ENCODE measurements at places on chromosomes 1 and 21. TPM values are rescaled to one million over a fixed set of nuclear protein-coding genes. Genes with fewer than 3 reads are reported as not detected.
A peak's percentile ranks its signal among the peaks of the same experiment; 100 is the strongest.

The RNU1-4 gene
- 2,232 TPM for total RNA-seq

The SPRR2E gene
- total RNA-seq = not detected

DNA sequence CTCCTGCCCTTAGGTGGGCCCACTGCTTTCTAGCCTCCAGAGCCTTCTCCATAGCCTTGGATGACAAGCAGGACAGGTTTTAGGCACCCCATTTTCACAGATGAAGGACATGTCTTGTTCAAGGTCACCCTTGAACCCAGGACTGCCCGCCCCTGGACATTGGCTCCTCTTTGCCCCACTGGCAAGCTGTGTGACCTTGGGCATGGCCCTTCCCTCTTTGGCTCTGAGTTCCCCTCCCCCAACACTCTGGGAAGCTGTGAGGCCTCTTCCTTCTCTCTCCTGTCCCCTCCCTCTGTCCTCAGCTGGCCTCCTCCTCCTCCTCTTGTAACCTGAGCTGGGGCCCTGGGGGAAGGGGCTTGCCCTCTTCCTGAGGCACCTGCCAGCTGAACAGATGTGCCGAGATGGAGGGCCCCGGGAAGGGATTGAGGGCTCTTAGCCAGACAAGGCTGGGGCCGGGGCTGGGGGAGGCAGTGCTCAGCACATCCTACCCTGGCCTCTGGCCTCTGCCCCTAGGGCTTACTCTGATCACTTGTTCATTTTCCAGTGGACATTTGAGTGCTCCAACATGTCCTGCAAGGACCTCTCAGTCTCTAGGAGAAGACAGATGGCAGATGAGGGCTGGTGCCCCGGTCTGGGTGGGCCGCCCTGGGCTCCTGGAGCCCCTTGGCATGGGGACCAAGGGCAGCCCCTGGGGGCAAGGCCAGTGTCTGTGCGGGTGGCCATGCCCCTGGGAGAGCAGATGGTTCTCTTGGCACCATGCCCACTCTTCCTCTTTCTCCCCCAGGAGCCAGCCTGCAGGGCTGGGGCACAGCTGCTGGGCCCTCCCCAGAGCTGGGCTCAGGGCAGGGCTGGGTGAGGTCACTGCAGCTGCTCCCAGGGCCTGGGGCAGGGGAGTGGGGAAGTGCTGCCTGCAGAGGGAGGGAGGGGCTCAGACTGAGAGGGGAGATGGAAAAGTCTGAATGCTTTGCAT is 10.7 kb downstream of the FOXO6 start:
- H3K4me1 ChIP-seq = peaks cover 2% of the 10 kb centered on the region
- H3K4me3 ChIP-seq = no peak overlapping the region
- H3K36me3 ChIP-seq = no peaks in the 10 kb centered on the region
- H3K27me3 ChIP-seq = peaks cover 26% of the 10 kb centered on the region
- no peak for DNase-seq
- no peak overlapping the region for H3K27ac ChIP-seq

GRCh38 chr1:232339073-232339472 is 290.9 kb downstream of the SIPA1L2 start:
- no peaks in the 10 kb centered on the region for H3K36me3 ChIP-seq
- no peak for DNase-seq
- H3K4me1 ChIP-seq = peaks cover 12% of the 10 kb centered on the region
- no peak overlapping the region for H3K27ac ChIP-seq
- peaks cover 20% of the 10 kb centered on the region for H3K27me3 ChIP-seq

- no peak for DNase-seq
- H3K4me3 ChIP-seq = no peak overlapping the region
- no peaks in the 10 kb centered on the region for H3K36me3 ChIP-seq
- peaks cover 1% of the 10 kb centered on the region for H3K4me1 ChIP-seq
- no peak overlapping the region for H3K27ac ChIP-seq
Observed at GRCh38 chr1:231861541-231862481, 235.2 kb downstream of the DISC1 start.

DNA sequence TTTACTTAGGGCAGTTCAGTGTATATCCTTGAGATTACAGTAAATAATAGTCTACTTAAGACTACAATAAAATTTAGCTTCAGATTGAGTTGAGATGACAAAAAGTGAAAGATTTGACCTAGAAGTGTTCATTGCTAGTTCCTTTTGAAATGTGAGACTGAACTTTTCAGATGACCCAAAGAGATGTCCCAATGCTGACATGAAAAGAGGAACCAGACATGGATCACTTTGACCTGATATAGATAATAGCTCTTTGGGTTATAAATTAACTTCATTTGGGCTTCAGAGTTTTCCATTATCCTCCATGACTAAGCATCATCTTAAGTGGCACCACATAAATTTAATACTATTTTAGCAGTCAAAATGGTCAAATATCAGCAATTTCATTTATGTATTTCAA is 25.7 kb upstream of the OR10J5 start:
- no peaks in the 10 kb centered on the region for H3K4me1 ChIP-seq
- no peaks in the 10 kb centered on the region for H3K27me3 ChIP-seq
- H3K36me3 ChIP-seq = no peaks in the 10 kb centered on the region
- no peak overlapping the region for H3K4me3 ChIP-seq

- no peaks in the 10 kb centered on the region for H3K36me3 ChIP-seq
- no peak overlapping the region for H3K27ac ChIP-seq
- no peak for DNase-seq
- no peaks in the 10 kb centered on the region for H3K4me1 ChIP-seq
- H3K27me3 ChIP-seq = no peaks in the 10 kb centered on the region
Observed at GRCh38 chr1:52323731-52324130, 42.3 kb downstream of the CC2D1B start.

DNA sequence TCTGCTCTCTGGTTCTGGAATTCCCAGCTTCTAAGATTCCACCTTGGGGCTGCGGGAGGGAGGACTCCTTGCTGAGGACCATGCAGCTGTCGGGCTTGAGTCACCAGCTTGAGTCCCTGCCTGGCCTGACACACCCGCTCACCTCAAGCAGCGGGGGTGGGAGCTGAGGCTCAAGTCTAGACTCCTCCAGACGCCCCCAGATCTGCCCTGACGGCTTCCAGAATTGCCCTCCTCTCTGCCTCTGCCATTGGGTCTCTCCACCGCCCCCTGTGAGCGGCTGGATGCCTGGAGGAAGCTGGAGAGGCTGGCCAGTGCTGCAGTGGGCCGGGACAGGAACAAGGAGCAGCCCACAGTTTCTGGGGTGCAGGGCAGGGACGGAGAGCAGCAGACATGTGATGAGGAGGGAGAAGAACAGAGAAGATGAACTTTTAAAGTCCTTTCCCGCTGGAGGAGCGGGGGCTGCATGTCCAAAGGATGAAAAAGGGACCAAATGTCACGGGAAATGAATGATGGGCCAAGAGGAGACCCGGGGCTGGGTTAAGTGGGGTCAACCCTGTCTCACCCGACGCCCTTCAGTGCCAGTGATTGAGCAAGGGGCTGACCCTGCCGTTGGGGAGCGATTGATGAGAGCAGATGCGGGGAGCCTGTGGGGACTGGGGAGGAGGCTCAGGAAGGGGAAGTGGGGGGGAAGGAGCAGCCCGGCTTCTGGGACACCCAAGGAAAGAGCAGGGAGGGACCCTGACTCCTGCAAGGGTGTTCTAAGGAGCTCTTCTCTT is 13.5 kb downstream of the CRABP2 start:
- H3K36me3 ChIP-seq = no peaks in the 10 kb centered on the region
- H3K4me3 ChIP-seq = no peak overlapping the region
- H3K27me3 ChIP-seq = peaks cover 53% of the 10 kb centered on the region
- peaks cover 29% of the 10 kb centered on the region for H3K4me1 ChIP-seq
- no peak for DNase-seq

DNA sequence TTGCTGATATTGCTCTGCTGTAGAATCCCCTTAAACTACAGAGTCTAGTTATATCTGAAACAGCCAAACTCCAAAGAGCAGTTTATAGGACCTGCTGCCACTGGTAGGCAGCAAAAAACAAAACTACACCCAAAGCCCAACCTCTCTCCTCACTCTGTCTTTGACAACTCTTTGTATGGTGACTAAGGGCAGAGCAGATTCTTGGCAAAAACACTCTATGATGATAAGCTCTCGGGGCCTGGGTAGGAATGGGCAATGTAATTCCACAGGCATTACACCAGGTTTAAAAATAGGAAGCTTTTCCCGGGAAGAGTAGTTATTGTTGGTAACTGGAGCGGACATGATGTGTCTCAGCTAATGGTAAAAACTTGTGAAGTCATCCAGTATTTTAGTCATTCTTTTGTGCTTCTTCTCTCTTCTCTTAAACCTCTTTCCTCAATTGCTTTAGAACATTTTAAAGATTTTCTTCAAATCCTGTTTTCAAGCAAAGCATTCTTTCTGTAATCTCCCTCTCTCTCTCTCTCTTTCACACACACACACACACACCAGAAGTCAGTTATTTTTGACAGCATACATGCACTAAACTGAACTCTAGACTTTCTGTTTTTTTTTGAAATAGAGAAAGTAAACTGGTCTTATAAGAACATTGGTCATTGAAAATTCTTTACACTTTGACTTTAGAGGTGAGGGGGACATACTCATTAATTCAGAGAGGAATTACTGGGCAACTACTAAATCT is 193.5 kb downstream of the PAPPA2 start:
- no peaks in the 10 kb centered on the region for H3K36me3 ChIP-seq
- no peak overlapping the region for H3K4me3 ChIP-seq
- H3K27ac ChIP-seq = no peak overlapping the region
- no peaks in the 10 kb centered on the region for H3K27me3 ChIP-seq
- no peak for DNase-seq

DNA sequence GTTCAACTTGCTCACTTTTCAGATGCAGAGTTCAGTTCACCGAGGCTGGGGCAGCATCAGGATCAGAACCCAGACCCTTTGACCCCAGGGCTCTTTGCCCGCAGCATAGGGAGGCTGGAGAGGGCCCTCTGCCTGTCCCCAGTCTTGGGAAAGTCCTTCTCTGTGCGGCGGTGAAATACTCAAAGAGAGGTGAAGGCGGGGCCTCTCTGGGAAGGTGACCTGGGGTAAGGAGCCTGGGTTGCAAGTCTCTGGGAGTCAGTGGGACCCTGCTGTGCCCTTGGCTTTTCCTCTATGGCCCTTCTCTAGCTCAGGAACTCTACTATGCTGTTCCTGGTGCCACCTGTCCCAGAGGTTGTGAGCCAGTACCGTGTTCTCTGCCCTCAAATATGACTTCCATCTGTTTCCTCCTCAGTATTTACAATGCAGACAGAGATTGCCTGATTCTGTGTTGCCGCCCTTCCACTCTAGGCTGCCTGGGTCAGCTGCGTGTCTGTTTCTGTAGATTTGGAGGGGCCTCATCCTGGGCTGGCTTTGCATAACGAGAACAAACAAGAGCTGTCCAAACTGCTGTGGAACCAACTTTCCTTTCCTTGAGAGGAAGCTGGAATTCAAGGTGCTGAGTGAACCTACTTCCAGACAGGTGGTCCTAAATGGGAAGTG is 18.7 kb upstream of the ZBTB21 start:
- H3K27me3 ChIP-seq = peaks cover 6% of the 10 kb centered on the region
- no peak overlapping the region for H3K4me3 ChIP-seq
- no peaks in the 10 kb centered on the region for H3K4me1 ChIP-seq
- no peak for DNase-seq
- H3K27ac ChIP-seq = no peak overlapping the region

- no peaks in the 10 kb centered on the region for H3K27me3 ChIP-seq
- no peaks in the 10 kb centered on the region for H3K4me1 ChIP-seq
- no peak overlapping the region for H3K4me3 ChIP-seq
- H3K36me3 ChIP-seq = peaks cover 38% of the 10 kb centered on the region
- DNase-seq = no peak
Observed at GRCh38 chr21:46199436-46200373, 15.4 kb upstream of the SPATC1L start.

DNA sequence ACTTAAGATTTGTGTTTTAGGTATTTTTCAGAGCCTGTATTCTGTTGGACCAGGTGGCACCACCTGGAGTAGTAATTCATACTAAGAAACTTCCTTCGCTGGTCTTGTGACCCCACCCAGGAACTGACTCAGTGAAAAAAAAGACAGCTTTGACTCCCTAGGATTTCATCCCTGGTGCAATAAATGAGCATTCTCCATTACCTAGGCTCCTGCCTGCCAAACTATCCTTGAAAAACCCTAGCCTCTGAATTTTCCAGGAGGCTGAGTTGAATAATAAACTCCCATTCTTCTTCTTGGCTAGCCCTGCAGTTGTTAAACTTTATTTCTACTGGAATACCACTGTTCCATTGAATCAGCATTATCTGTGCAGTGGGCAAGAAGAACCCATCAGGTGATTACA is 10.6 kb upstream of the RGS18 start:
- no peak for DNase-seq
- H3K4me1 ChIP-seq = no peaks in the 10 kb centered on the region
- H3K4me3 ChIP-seq = no peak overlapping the region
- no peak overlapping the region for H3K27ac ChIP-seq

GRCh38 chr1:204567071-204567470 is 50.9 kb downstream of the MDM4 start:
- DNase-seq = no peak
- no peaks in the 10 kb centered on the region for H3K27me3 ChIP-seq
- H3K36me3 ChIP-seq = peaks cover 16% of the 10 kb centered on the region
- peaks cover 50% of the 10 kb centered on the region for H3K4me1 ChIP-seq

- DNase-seq = peak; percentile 23
- H3K36me3 ChIP-seq = no peaks in the 10 kb centered on the region
- H3K4me3 ChIP-seq = no peak overlapping the region
Observed at GRCh38 chr1:48817505-48818114, 40.9 kb upstream of the BEND5 start.

GRCh38 chr1:163395790-163396189 is 74.0 kb downstream of the NUF2 start:
- DNase-seq = no peak
- H3K4me3 ChIP-seq = no peak overlapping the region
- no peaks in the 10 kb centered on the region for H3K4me1 ChIP-seq
- no peak overlapping the region for H3K27ac ChIP-seq
- H3K27me3 ChIP-seq = no peaks in the 10 kb centered on the region

GRCh38 chr1:206695733-206696132 is 11.0 kb downstream of the MAPKAPK2 start:
- H3K36me3 ChIP-seq = peaks cover 10% of the 10 kb centered on the region
- H3K4me1 ChIP-seq = peaks cover 42% of the 10 kb centered on the region
- DNase-seq = no peak
- no peak overlapping the region for H3K4me3 ChIP-seq

DNA sequence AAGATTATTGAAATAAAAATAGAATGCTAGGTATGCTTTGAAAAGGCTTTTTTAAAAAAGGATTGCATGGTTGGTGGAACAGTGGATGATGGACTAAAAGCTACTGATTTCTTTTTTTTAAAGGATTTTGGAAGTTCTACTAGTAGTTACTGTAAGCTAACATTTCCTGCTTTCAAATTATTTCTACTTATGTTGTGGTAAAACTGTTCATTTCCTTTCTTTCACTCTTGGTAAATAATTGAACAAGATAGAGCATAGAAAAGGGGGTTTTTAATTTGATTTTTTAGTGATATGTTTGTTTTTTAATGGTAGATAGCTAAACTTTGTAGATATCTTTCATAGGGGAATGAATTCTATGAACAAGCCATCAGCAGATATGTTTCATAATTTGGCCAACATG is 104.4 kb downstream of the OLFML2B start:
- peak overlapping the region; percentile 75 for H3K27ac ChIP-seq
- no peak for DNase-seq
- H3K4me1 ChIP-seq = peaks cover 15% of the 10 kb centered on the region

GRCh38 chr1:232377494-232377770 is 252.5 kb downstream of the SIPA1L2 start:
- DNase-seq = no peak
- no peaks in the 10 kb centered on the region for H3K27me3 ChIP-seq

- no peak overlapping the region for H3K27ac ChIP-seq
- peaks cover 9% of the 10 kb centered on the region for H3K4me1 ChIP-seq
- no peaks in the 10 kb centered on the region for H3K36me3 ChIP-seq
- DNase-seq = no peak
- peaks cover 11% of the 10 kb centered on the region for H3K27me3 ChIP-seq
Observed at GRCh38 chr1:55280731-55281130, 65.6 kb upstream of the USP24 start.
